ENCODE measurements at places on chromosomes 3 and 15.

DNA sequence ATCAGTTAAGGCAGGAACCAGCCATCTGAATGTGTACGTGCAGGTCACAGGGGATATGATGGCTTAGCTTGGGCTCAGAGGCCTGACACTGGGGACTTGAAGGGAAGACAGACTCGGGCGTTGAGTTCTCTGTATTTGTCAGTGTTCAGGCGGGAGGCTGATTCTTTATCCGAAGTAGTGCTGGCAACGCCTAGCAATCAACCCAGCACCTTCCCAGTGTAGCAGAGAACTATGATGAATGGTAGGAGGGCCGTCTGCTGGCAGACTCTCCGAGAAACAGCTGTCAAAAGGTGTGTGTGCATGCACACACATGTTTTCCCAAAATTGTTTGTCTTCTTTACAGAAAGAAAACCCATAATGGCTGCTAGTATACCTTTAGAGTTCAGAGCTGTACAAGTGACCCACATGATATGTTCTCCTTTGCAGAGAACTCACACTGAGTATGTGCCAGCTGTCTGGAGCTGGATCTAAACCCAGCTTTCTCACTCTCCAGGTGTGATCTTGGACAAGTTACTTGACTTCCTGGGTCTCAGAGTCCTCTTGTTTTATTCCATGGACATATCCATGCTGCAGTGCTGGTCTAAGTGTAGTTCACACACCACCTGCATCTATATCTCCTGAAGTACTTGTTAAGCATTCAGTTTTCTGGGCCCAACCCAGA, 74.5 kb upstream of the LARS2 start:
- no peak for DNase-seq

GRCh38 chr15:51497806-51498205, 124.8 kb downstream of the DMXL2 start:
- no peak for DNase-seq

GRCh38 chr3:150825916-150826377, 63.0 kb upstream of the SIAH2 start:
- no peak for DNase-seq

- DNase-seq, result no peak
These were observed 90.8 kb upstream of the CNTN6 start for GRCh38 chr3:1002010-1002409.

DNA sequence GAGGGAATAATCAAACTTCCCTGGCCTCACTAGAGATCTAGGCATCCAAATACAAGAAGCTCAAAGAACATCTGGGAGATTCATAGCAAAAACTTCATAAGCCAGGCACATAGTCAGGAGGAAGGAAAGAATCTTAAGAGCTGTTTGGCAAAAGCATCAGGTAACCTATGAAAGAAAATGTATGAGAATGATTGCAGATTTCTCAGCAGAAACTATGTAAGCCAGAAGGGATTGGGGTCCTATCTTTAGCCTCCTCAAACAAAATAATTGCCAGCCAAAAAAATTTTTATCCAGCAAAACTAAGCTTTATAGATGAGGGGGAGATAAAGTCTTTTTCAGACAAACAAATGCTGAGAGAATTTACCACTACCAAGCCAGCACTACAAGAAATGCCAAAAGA, 1036.3 kb downstream of the TBL1XR1 start:
- no peak for DNase-seq

GRCh38 chr15:98202256-98202655, 241.8 kb downstream of the ARRDC4 start:
- no peak for DNase-seq

GRCh38 chr15:95265419-95265997, 1034.1 kb downstream of the MCTP2 start:
- DNase-seq, result no peak

DNA sequence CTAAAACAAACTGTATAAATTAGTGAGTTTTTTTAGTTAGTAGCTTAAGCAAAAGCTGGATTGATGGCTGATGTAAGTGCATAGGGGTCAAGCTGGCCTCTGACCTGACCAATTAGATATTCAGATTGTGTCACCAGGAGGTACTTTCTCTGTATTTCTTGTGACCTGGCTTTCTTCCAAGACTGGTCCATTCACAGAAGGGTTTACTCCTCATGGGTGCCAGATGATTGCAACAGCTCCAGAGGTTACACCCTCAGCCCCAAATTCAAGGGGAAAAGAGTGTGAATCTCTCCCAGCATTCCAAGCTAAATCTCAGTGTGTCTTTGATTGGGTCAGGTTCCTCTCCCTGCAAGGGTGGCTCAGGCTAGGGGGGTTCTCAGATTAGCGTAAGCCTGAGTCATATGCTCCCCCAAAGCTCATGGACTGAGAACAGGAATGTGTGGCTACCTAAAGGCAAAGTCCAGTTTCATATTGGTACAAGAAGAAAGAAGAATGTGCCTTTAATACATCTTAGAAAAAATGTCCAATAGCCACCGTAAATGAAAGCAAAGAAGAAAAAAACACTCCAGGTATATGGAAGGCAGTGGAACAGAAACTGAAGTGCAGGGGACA, 16.5 kb downstream of the PML start:
- no peak for DNase-seq

GRCh38 chr15:31162721-31163510, 61.4 kb upstream of the TRPM1 start:
- no peak for DNase-seq

- DNase-seq, result no peak
These were observed 85.1 kb downstream of the CCK start for GRCh38 chr3:42180901-42181300.
